Suppressor macrophage treated with lipopolysaccharide for 4 hours (primary cell): ENCODE measurements at places on chromosomes 4 and X.

GRCh38 chrX:100931218-100931924 is 2.7 kb upstream of the XKRX start:
- DNase-seq = peak; percentile 29

DNA sequence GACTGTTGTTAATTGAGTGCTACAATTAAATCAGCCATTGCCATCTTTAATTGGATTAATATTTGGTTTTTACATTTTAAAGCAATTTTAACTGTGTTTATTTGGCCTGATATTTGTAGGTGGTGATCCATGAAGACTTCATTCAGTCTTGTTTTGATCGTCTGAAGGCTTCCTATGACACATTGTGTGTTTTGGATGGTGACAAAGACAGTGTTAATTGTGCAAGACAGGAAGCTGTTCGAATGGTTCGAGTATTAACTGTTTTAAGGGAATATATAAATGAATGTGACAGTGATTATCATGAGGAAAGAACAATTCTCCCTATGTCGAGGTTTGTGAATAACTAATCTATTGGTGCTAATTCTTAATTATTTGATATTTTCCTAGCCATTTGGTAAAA is 82.6 kb downstream of the USP9X start:
- peak; percentile 19 for DNase-seq

- DNase-seq = peak; percentile 22
Measured at GRCh38 chr4:16082426-16083240, 1.2 kb downstream of the PROM1 start.

- no peak for DNase-seq
Measured at GRCh38 chrX:4528247-4528646, 814.8 kb upstream of the PRKX start.

DNA sequence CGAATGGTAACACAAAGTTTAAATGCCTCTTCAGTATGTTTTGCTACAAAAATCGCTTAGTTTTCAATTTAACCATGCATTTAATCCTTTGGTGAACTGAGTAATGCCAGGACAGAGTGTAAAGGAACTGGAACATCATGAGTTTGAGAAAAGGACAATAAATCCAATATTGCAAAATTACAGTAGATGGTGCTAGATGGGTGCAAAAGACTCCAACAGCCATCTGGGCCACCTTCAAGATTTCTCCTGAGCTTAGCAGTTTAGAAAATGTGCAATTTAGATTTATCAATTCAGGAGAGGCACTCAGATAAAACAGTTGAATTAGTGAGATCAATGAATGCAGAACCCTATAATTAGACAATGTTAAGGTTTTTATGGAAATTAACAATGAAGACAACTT is 33.2 kb upstream of the MID1IP1 start:
- peak; percentile 25 for DNase-seq

DNA sequence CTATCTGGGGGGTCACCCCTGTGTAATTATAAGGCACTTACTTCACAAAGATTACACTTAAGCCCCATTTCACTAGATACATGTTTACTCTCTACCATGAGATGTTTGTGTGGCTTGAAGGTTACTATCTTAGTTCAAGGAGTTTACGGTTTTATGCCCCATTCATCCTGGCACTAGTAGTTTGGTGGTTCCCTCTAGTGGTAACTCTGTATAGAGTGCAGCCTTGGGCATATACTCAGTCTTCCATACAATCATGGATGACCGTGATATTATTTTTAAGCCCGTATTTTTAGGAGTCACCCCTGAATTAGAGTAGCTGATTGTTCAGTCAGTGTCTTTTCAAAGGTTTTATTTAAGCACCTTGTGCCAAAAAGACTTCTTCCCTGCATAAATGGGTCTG is 109.9 kb upstream of the FAM47C start:
- no peak for DNase-seq

GRCh38 chr4:128657638-128658037 is 151.9 kb upstream of the JADE1 start:
- DNase-seq = no peak

- DNase-seq = peak; percentile 18
Measured at GRCh38 chr4:101345271-101345595, 2.1 kb downstream of the PPP3CA start.

GRCh38 chr4:174553828-174554227 is 31.5 kb upstream of the HPGD start:
- no peak for DNase-seq

DNA sequence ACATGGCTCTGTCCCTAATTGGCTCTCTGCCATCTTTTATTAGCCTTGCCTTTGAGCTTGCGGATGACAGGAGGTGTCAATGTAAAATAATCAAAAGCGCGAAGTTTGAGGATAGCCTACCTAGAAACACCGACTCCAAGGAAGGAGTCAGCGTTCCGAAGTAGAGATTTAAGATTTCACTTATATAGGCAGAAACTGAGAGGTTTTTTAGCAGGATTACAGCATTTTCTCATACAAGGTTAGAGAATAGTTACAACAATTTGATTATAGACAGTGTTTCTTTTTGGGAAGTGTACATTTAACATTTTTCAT is 499 bp upstream of the NFXL1 start:
- DNase-seq = no peak

- no peak for DNase-seq
Measured at GRCh38 chrX:29531336-29531735, 684.0 kb upstream of the MAGEB2 start.

GRCh38 chr4:163191999-163192398 is 25.3 kb upstream of the NAF1 start:
- no peak for DNase-seq

GRCh38 chrX:103414561-103414960 is 38.2 kb downstream of the BEX3 start:
- no peak for DNase-seq
